ENCODE measurements at places on chromosomes 7 and 10.

DNA sequence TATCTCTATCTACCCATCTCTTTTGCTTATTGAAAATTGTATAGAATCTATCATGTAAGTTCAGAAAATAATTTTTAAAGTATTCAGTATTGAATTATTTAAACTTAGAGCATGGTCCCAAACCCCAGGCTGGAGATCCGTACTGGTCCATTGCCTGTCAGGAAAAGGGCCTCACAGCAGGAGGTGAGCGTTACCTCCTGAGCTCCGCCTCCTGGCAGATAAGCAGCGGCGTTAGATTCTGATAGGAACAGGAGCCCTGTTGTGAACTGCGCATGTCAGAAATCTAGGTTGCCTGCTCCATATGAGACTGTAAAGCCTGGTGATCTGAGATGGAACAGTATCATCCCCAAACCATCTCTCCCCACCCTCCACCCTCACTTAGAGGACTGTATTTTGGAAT lies 266.0 kb upstream of the CNTNAP2 start:
- DNase-seq = no peak

GRCh38 chr10:124696446-124697392 lies 47.5 kb downstream of the FAM53B start:
- DNase-seq = no peak

DNA sequence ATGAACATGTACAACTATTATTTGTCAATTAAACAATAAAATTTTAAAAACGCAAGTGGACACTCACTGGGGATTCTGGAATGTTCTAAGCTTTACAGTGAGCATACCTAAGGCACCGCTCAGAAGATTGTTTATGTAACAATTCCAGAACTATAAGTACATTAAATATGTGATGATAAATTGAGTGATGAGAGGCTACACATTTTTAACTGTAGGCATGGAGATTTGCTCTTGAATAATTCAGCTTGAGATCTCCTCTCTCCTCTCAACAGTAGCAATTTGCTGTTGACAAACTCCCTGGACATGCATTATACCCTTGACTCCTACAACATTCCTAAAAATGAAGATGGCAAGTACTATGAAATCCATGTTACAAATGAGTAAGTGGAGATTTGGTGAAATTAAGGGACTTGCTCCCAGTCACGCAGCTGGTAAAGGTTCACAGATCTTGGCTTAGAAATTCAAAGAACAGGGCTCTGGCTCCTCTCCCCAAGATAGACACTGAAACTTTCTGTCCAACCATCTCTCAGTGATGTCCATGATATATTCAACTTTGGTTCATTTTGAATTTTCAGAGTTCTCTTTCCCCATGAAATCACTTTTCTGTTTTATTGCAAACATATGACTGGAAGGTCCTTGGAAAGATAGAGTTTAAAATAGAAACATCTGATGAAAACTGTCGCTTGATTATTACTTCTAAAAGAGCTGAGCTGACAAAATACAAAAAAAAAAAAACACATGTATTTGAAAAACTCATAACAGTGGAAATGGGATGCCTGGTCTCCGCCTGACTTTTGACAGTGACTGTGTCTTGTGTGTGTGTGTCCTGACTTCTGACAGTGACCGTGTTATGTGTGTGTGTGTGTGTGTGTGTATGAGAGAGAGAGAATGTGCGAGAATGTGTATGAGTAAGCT lies 488.3 kb downstream of the TNS3 start:
- DNase-seq = no peak

DNA sequence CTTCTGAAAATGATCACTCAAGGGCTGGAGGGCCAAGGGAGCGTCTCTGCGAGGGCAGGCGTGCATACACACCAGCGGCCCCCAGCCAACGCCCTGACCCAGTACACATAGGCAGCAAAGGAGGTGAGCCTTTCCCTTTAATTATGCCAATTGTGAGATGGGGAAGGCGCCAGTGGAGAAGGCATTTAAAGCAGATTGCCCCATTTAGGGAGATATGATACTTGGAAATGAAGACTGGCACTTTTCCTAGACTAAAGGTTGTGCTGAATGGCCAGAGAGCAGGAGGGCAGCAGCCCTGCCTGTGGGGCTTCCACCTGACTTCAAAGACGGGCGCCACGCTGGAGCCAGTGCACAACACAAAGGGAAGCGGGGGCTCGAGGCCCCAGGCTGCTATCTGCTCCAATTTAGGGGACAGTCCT lies 24.1 kb downstream of the HIPK2 start:
- DNase-seq = no peak

DNA sequence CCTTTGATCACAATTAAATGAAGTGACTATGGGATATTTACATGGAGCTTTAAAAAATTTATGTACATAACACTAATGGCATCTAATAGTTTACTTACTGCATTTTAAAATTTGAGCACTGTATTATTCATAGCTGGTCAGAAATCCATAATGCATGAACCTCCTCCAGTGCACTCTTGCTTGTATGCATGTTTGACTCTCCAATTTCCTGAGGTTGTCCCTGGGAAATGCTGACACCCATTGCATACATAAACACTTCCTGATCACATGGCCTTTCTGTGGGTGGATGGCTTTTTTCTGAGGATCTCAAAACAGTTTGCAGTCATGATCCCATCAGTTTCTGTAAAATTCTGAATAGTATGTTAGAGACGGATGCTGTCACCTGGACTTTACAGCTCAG lies 577.8 kb downstream of the REEP3 start:
- no peak for DNase-seq

DNA sequence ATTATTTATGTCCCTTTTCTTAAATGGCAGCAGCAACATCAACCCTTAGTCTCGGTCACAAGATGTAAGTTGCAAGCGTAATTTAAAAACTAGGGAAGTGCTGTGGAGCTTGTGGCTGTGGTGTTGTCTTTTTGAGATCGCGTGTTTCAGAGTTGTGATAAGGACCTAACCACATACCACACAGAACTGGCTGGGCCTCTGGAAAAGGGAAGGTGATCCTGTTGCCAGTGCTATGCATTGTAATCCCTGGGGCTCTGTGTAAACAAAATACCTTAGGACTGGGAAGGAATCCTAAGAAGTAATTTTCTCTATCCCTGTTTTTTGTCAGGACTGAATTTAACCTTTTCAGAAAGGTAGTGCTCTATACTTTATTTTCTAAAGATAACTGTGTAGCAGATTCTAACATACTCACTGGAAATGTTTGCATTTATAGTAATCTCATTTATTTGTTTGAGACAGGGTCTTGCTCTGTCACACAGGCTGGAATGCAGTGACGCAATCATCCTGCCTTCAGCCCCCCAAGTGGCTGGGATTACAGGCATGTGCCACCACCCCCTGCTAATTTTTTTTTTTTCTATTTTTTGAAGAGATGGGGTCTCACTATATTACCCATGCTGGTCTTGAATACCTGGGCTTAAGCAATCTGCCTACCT lies 60.4 kb downstream of the INPP5F start:
- peak; percentile 57 for DNase-seq

- no peak for DNase-seq
These were observed 54.5 kb upstream of the OPALIN start for GRCh38 chr10:96413151-96413787.
